ENCODE measurements at places on chromosomes 11 and 22. TPM values are rescaled to one million over a fixed set of nuclear protein-coding genes. Genes with fewer than 3 reads are reported as not detected.

DNA sequence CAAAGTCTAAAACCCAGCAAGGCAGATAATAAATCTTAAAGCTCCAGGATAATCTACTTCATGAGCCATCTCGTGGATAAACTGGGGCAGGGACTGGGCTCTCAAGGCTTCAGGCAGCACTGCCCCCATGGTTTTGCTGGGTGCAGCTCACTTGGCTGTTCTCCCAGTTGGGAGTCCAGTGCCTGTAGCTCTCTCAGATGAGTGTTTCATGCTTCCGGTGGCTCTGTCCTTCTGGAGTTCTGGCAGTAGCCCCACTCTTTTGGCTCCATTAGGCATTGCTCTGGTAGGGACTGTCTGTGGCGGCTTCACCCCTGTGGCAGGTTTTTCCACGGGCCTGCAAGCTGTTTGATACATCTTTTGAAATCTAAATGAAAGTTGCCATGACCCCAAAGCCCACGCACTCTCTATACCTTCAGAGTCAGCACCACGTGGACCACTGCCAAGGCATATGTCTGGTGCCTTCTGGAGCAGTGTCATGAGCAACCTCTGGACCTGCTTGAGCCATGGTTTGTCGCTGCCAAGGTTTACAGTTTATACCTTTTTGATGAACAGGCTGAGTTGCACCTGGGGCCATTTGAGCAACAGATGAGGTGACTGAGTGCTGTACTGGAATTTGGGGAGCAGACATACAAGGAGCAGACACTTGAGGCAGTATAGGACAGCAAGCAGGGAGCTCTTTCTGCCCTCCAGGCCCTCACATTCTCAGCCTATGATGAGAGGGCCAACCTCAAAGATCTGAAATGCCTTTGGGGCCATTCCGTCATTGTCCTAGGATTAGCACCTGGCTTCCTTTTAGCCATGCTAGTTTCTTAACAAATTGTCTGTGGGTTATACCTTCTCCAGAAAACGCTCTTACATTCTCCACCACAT, 48.6 kb downstream of the MTNR1B start:
- DNase-seq: no peak

DNA sequence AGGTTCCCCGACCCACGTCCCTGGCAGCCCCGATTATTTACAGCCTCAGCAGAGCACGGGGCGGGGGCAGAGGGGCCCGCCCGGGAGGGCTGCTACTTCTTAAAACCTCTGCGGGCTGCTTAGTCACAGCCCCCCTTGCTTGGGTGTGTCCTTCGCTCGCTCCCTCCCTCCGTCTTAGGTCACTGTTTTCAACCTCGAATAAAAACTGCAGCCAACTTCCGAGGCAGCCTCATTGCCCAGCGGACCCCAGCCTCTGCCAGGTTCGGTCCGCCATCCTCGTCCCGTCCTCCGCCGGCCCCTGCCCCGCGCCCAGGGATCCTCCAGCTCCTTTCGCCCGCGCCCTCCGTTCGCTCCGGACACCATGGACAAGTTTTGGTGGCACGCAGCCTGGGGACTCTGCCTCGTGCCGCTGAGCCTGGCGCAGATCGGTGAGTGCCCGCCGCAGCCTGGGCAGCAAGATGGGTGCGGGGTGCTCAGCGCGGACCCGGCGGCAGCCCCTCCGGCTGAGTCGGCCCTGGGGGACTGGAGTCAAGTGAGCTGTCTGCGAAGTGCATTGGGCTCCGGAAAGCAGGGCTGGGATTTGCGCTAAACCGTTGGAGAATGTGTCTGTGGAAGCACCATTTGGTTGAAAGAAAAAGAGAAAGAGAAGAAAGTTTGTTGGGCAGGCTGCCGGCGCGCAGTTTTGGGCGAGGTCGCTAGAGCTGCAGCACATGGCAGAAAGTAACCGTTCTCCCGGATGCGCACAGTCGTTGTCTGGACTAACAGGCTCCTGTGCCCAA, at the start of gene CD44:
Gene CD44, plus strand, starts transcription at position 229 of the 779 bp plus-strand sequence. Its CDS starts 133 bp downstream, at position 362.
- DNase-seq: no peak

GRCh38 chr11:2379466-2380174, 2.5 kb downstream of the CD81 start:
- no peak for DNase-seq

DNA sequence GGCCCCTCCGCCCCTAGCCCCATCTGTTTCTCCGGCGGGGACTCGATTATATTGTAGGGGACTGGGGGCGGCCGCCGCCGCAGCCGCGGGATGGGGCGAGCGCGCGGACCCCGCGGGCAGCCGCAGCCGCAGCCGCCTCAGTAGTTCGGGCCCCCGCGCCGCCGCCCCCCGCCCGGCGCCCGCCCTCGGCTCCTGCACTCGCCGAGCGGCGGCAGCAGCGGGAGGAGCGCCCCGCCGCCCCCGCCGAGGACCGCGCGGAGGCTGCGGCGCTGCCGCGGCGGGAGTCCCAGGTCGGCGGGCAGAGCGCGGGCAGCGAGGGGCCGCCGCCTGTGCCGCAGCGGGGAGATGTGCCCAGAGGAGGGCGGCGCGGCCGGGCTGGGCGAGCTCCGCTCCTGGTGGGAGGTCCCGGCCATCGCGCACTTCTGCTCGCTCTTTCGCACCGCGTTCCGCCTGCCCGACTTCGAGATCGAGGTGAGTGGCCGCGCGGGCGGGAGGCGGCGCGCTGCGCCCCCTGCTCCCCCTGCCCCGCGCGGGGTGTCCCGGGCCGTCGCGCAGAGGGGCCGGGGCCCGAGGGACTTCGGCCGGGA, at the start of gene CECR2:
Gene CECR2, plus strand, starts transcription at position 22 of the 587 bp plus-strand sequence. Its CDS starts 324 bp downstream, at position 346.
- DNase-seq: no peak

DNA sequence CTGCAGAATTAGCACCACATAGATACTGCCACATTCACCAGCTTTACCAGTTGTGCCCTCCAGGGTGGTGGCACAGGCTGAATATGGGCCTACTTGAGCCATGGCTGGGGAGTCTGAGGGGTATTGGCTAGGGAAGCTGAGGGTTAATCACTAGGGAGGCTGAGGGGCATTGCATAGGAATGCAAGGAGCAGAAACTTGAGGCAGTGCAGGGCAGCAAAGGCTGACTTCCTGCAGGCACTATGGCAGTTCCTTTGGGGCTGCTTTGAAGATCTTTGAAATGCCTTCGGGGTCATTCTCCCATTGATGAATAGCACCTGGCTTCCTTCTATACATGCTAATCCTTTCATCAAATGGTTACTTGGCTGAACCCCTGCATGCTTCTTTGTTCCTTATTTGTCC, 171.5 kb downstream of the RCN1 start:
- no peak for DNase-seq

DNA sequence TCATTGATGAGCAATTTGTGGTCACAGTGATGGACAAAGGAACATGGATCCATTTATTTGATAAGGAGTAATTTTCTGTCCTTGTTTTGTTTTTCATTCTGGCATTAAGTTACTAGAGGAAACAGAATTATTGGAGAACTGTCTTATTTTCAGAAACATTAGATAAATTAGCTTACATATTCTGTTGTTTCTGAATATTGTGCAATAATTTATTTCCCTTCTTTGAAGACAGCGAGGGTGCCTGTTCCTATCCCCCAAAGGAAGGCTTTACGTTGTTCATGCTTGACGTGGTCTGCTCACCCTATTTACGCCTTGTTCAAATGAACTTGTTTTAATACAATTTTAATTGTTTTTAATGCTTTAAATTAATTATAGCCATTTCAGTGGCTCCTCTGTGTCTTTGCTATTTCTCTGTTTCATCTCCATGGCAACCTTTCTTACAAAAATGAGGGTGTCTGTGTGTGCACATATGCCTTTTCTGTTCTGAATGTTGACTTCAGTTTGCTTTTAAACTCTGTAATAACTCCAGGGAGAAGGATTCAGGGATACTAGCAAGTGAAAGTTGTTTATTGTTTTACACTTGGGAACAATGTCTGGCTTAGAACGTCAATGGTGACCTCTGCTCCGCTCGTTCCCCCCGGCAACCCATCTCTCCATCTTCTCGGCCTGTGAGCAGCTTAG, 138.3 kb upstream of the PLET1 start:
- DNase-seq: no peak

DNA sequence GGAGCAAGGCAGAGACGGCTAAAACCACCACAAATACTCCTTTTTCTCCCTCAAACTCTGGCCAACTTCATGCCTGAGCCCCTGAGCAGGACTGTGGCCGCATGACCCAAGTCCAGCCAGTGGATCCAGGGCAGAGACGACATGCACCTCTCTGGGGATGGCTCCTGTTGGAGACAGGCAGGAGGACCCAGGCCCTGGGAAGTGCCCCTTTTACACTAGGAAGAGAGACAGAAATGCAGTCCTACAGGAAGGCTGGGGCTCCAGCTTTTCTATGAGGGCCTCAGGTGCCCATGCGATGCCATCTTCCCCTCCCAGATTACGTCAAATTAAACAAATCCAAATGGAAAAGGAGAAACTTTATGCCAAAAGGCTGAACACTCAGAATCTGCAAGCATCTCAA, 498.0 kb downstream of the BRD1 start:
- DNase-seq: no peak

GRCh38 chr22:26023104-26023775, 146.0 kb upstream of the SEZ6L start:
- no peak for DNase-seq

Gene KIF18A
- 12.4 TPM for polyA plus RNA-seq

Gene CAPN1
- 109 TPM for polyA plus RNA-seq

GRCh38 chr11:125210066-125210465, 45.5 kb downstream of the PKNOX2 start:
- no peak for DNase-seq

Gene OR5P2
- polyA plus RNA-seq: not detected

DNA sequence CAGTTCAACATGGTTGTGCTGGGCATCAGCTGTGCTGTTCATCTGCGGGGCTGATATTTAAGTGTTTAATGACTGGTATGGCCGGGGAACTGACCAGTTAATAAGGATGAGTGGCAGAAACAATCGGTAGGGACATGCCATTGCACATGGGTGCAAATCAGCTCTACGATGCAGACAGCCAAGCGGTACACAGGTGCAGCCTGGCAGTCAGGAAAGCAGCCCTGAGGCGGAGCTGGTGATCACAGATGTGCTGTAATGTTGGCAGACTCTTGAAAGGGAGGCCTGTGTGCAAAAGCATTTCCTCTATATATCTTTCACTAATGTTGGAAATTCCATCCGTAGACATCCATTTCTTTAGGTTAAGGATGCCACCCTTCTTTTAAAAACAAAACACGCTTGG, 1.1 kb downstream of the MMP20 start:
- no peak for DNase-seq

- no peak for DNase-seq
These were observed 114.4 kb downstream of the CADM1 start for GRCh38 chr11:115389790-115390189.

DNA sequence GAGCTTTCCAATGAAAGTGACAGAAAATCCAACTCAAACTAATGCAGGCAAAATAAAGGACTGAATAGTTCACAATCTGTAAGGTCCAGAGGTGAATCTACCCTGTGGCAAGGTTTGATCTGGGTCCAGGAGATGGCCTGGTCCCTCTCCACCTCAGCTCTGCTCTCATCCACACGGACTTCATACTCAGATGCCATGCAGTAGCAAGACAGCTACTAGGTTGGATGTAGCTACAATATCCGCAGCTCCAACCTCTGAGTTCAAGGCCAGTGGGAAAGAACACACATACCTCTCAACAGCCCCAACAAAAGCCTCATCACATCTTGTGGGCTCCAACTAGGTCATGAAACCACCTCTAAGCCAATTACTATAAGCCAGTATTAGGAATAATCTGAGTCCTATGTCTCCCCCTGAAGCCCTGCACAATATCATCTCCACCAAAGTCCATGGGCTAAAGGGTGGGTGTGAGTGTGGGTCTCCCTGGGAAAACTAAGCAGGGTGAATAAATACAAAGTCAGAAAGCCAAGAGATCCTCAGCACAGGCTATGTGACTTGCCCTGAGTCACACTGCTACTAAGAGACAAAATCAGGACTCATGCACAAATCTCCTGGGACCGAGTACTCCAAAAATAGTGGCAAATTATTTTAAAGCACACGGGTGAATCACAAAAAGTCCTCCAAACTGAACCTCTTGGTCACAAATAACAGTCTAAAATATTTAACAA, 78.8 kb downstream of the LARGE1 start:
- DNase-seq: no peak

Gene EFCAB6
- polyA plus RNA-seq: 4.4 TPM

Gene SLN
- 0.41 TPM for polyA plus RNA-seq

- DNase-seq: no peak
These were observed 81.2 kb upstream of the PRR5 start for GRCh38 chr22:44620841-44621257.

Gene LGALS1
- 374 TPM for polyA plus RNA-seq

- DNase-seq: no peak
These were observed 121.6 kb downstream of the KCNQ1 start for GRCh38 chr11:2566223-2567025.

- DNase-seq: no peak
These were observed 11.6 kb downstream of the TANGO2 start for GRCh38 chr22:20032407-20032991.

Gene INTS4
- polyA plus RNA-seq: 36.6 TPM

Measured in right renal pelvis (tissue), 4 donors.